ENCODE measurements at places on chromosomes 16 and 17. TPM values are rescaled to one million over a fixed set of nuclear protein-coding genes. Genes with fewer than 3 reads are reported as not detected.

The CACNG5 gene
- total RNA-seq, result not detected

The CA5A gene
- total RNA-seq, result not detected

The C16orf86 gene
- 6.2 TPM for total RNA-seq

The KRTAP17-1 gene
- total RNA-seq, result not detected

The NPW gene
- total RNA-seq, result not detected

The SLC12A3 gene
- total RNA-seq, result not detected

The ST6GALNAC1 gene
- not detected for total RNA-seq

All from osteoblast (primary cell).